ENCODE measurements at places on chromosomes 4 and X. TPM values are rescaled to one million over a fixed set of nuclear protein-coding genes. Genes with fewer than 3 reads are reported as not detected.

The SLC34A2 gene
- total RNA-seq, result 2.5 TPM

The ASB9 gene
- 0.28 TPM for total RNA-seq

The FANCB gene
- 3.6 TPM for total RNA-seq

The HGFAC gene
- total RNA-seq, result 0.73 TPM

The CDX4 gene
- total RNA-seq, result not detected

The RPS6KA6 gene
- total RNA-seq, result 0.22 TPM

The ODAM gene
- total RNA-seq, result not detected

The INTS6L gene
- total RNA-seq, result 33.1 TPM

The GPR34 gene
- not detected for total RNA-seq

All from T-cell (primary cell).